ENCODE measurements at places on chromosomes 6 and 20. TPM values are rescaled to one million over a fixed set of nuclear protein-coding genes. Genes with fewer than 3 reads are reported as not detected.

The PRDM13 gene
- not detected for total RNA-seq

The SLC26A8 gene
- total RNA-seq, result not detected

The BNIP5 gene
- 0.10 TPM for total RNA-seq

The MLIP gene
- 1.3 TPM for total RNA-seq

The DNAH8 gene
- 0.12 TPM for total RNA-seq

The AFG1L gene
- 9.6 TPM for total RNA-seq

The TRIM31 gene
- not detected for total RNA-seq
